Suprapubic skin (tissue), 4 donors: ENCODE measurements at places on chromosomes 2 and 18. TPM values are rescaled to one million over a fixed set of nuclear protein-coding genes. Genes with fewer than 3 reads are reported as not detected.
A peak's percentile ranks its signal among the peaks of the same experiment; 100 is the strongest.

- no peak overlapping the region for H3K27ac ChIP-seq
- no peaks in the 10 kb centered on the region for H3K4me1 ChIP-seq
- no peaks in the 10 kb centered on the region for H3K36me3 ChIP-seq
- H3K4me3 ChIP-seq, result no peak overlapping the region
Measured at GRCh38 chr2:177852389-177852788, 220.2 kb downstream of the PDE11A start.

- no peaks in the 10 kb centered on the region for H3K36me3 ChIP-seq
- peak overlapping the region; percentile 1 for H3K4me3 ChIP-seq
- peaks cover 33% of the 10 kb centered on the region for H3K4me1 ChIP-seq
Measured at GRCh38 chr2:238596571-238597551, 170.1 kb downstream of the ASB1 start.

GRCh38 chr2:240687045-240687740 is 4.5 kb upstream of the AQP12A start:
- no peak overlapping the region for H3K4me3 ChIP-seq
- no peaks in the 10 kb centered on the region for H3K4me1 ChIP-seq
- no peaks in the 10 kb centered on the region for H3K36me3 ChIP-seq
- DNase-seq, result no peak
- H3K27ac ChIP-seq, result no peak overlapping the region
- H3K27me3 ChIP-seq, result peaks cover 16% of the 10 kb centered on the region

DNA sequence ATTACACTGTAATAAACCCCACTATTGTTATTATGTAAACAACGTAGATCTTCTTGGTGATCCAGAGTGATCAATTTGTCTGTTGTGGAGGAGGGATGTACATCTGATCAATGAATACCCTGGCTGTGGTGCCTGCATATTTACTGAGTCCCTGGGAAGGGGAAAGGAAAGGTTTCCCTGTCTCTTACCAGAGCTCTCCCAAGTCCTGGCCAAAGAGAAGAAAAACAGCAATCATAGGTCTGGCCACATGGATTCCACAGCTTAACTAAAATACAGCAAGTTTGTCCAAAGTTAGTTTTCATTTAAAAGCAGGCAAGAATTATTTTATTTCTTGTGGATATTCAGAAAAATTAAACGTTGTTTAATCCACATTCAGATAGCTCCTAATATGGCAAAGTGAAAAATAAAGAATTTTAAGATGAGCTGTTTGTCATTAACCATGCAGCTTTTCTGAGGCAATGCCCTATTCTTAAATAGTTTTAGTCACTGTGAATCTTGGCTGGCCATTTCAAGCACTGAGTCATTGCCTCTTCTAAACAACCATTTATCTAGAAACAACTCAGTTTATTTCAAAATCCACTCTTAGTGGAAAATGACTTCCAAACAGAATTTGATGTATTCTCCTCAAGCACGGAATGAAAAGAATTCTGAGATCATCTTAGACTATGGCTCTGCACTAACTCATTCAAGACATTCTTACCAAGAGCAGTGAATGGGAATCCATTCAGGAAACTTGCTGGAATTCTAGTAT is 1004.4 kb upstream of the CDH2 start:
- no peaks in the 10 kb centered on the region for H3K27me3 ChIP-seq
- H3K27ac ChIP-seq, result peak overlapping the region; percentile 60
- H3K36me3 ChIP-seq, result no peaks in the 10 kb centered on the region

GRCh38 chr18:56575819-56576663 is 62.4 kb downstream of the TXNL1 start:
- no peak overlapping the region for H3K4me3 ChIP-seq
- H3K27me3 ChIP-seq, result no peaks in the 10 kb centered on the region
- H3K27ac ChIP-seq, result no peak overlapping the region
- no peaks in the 10 kb centered on the region for H3K36me3 ChIP-seq

DNA sequence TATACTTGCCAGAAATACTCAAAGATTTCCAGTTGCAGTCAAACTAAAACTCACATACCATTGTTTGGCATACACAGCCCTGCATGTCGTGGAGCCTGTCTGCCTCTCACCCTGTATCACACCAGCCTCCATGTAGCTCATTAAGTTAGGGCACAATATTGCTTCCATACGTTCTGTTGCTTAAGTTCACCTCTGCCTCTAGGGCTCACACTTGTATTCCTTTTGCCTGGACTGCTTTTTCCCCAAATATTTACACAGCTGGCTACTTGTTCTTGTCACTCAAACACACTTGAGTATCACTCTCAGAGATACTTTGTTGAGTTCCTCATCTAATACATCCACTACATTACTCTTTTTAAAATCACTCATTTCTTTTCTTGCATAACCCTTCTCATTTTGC is 83.1 kb downstream of the PTH2R start:
- no peak overlapping the region for H3K27ac ChIP-seq
- no peaks in the 10 kb centered on the region for H3K4me1 ChIP-seq
- no peak for DNase-seq
- no peaks in the 10 kb centered on the region for H3K27me3 ChIP-seq
- no peak overlapping the region for H3K4me3 ChIP-seq

- H3K36me3 ChIP-seq, result no peaks in the 10 kb centered on the region
- peaks cover 43% of the 10 kb centered on the region for H3K4me1 ChIP-seq
- no peak overlapping the region for H3K4me3 ChIP-seq
- no peak for DNase-seq
- no peaks in the 10 kb centered on the region for H3K27me3 ChIP-seq
Measured at GRCh38 chr2:111663471-111664274, 220.3 kb downstream of the ANAPC1 start.

- H3K36me3 ChIP-seq, result no peaks in the 10 kb centered on the region
- no peaks in the 10 kb centered on the region for H3K4me1 ChIP-seq
- H3K27me3 ChIP-seq, result no peaks in the 10 kb centered on the region
- no peak overlapping the region for H3K4me3 ChIP-seq
- DNase-seq, result no peak
- no peak overlapping the region for H3K27ac ChIP-seq
Measured at GRCh38 chr2:134782792-134783191, 55.6 kb upstream of the ACMSD start.

- no peak overlapping the region for H3K27ac ChIP-seq
- no peaks in the 10 kb centered on the region for H3K36me3 ChIP-seq
- peak; percentile 57 for DNase-seq
- H3K4me3 ChIP-seq, result no peak overlapping the region
Measured at GRCh38 chr18:46167971-46168370, 63.8 kb downstream of the HAUS1 start.

DNA sequence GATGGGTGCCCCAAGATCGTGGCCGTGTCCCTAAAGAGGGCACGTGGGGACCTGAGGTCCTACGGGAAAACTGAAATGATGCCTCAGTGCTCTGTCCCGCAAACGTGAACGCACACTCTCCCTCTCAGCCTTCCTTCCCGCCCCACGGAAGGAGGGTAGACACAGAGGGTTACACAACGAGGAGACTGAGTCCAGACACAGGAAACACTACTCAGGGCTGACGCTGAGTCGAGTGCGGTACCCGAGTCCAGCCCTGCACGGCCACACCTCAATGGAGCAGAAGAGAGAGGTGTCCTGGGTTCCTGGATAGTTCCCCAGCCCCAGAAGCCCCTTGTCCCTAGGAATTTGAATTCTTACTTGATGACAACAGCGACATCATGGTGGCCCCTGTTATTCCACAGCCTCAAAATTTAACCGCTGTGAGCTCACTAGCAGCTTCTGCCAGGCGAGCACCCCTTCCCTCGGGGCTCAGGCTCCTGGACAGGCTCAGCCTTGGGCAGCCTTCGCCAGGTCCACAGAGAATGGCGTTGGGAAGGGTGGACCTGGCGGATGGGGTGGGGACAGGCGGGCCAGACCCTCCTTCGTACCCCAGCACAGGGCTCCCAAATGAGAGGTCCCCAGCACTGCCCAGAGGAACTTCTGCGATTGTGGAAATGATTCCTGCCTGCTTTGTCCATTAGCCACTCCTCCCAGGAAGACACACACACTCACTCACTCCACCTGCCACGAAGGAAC is 980 bp upstream of the RNPEPL1 start:
- peak; percentile 76 for DNase-seq
- peaks cover 80% of the 10 kb centered on the region for H3K4me1 ChIP-seq
- no peaks in the 10 kb centered on the region for H3K27me3 ChIP-seq
- peaks cover 9% of the 10 kb centered on the region for H3K36me3 ChIP-seq
- peak overlapping the region; percentile 91 for H3K27ac ChIP-seq
- peak overlapping the region; percentile 61 for H3K4me3 ChIP-seq

GRCh38 chr2:86014493-86014892 is 91.2 kb downstream of the POLR1A start:
- no peak overlapping the region for H3K27ac ChIP-seq
- no peak overlapping the region for H3K4me3 ChIP-seq
- DNase-seq, result no peak
- no peaks in the 10 kb centered on the region for H3K36me3 ChIP-seq

- H3K4me3 ChIP-seq, result no peak overlapping the region
- H3K4me1 ChIP-seq, result peaks cover 24% of the 10 kb centered on the region
- H3K27me3 ChIP-seq, result no peaks in the 10 kb centered on the region
- DNase-seq, result no peak
Measured at GRCh38 chr18:76615065-76615733, 120.2 kb upstream of the ZNF516 start.

GRCh38 chr2:17830053-17831034 is 14.1 kb downstream of the MSGN1 start:
- H3K27ac ChIP-seq, result no peak overlapping the region
- H3K4me1 ChIP-seq, result peaks cover 7% of the 10 kb centered on the region
- peaks cover 3% of the 10 kb centered on the region for H3K27me3 ChIP-seq
- H3K36me3 ChIP-seq, result no peaks in the 10 kb centered on the region
- no peak for DNase-seq
- peak overlapping the region; percentile 27 for H3K4me3 ChIP-seq

GRCh38 chr2:43068631-43069517 is 157.5 kb downstream of the ZFP36L2 start:
- peaks cover 46% of the 10 kb centered on the region for H3K4me1 ChIP-seq
- DNase-seq, result no peak
- no peaks in the 10 kb centered on the region for H3K36me3 ChIP-seq
- no peaks in the 10 kb centered on the region for H3K27me3 ChIP-seq
- H3K4me3 ChIP-seq, result no peak overlapping the region

DNA sequence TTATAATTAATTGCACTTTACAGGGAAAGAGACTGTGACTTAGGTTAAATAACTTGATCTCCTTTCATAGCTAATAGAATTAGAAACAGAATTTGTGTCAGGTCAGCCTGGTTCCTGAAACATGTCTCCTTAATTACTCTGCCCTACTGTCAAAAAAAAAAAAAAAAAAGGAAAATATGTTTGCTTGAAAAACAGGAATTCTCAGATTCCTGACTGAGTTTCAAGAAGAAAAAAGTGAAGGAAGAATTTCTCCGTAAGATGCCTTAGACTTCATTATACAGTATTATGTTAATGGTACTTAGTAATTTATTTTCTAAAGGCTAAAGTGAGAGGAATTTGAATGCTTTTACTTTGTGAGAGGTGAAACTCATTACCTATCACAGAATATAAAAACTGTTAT is 118.4 kb upstream of the REG3G start:
- no peak overlapping the region for H3K27ac ChIP-seq
- no peaks in the 10 kb centered on the region for H3K27me3 ChIP-seq
- H3K4me1 ChIP-seq, result no peaks in the 10 kb centered on the region
- H3K36me3 ChIP-seq, result no peaks in the 10 kb centered on the region
- no peak for DNase-seq
- no peak overlapping the region for H3K4me3 ChIP-seq

- H3K4me3 ChIP-seq, result no peak overlapping the region
- no peaks in the 10 kb centered on the region for H3K27me3 ChIP-seq
- H3K36me3 ChIP-seq, result no peaks in the 10 kb centered on the region
- no peak for DNase-seq
Measured at GRCh38 chr18:76710646-76711520, 111.5 kb upstream of the ZNF236 start.

GRCh38 chr2:85935170-85935745 is 46.5 kb upstream of the ST3GAL5 start:
- DNase-seq, result no peak
- peaks cover 31% of the 10 kb centered on the region for H3K4me1 ChIP-seq

DNA sequence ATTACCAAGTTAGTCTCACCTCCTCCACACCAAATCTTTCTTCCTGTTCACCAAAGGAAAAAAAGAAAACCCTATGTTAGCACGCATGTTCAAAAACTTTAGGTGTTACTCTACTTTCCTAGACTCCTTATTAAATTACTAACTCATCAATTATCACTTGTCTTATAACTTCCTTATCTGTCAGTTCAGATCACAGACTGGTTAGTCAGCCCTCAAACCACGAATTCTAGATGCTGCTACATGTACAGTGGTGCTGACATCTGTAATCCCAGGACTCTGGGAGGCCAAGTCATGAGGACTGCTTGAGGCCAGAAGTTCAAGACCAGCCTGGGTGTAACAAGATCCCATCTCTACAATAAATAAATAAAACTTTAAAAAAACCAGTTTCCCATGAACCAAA is 3.5 kb downstream of the YWHAQ start:
- H3K27me3 ChIP-seq, result no peaks in the 10 kb centered on the region
- no peak overlapping the region for H3K27ac ChIP-seq
- no peak overlapping the region for H3K4me3 ChIP-seq
- DNase-seq, result no peak
- peaks cover 72% of the 10 kb centered on the region for H3K4me1 ChIP-seq

- peaks cover 10% of the 10 kb centered on the region for H3K27me3 ChIP-seq
- H3K27ac ChIP-seq, result no peak overlapping the region
- peaks cover 3% of the 10 kb centered on the region for H3K4me1 ChIP-seq
Measured at GRCh38 chr2:222194669-222195068, 104.1 kb downstream of the PAX3 start.

GRCh38 chr18:49628119-49628518 is 66.3 kb downstream of the LIPG start:
- H3K27me3 ChIP-seq, result no peaks in the 10 kb centered on the region
- peaks cover 7% of the 10 kb centered on the region for H3K4me1 ChIP-seq
- H3K27ac ChIP-seq, result no peak overlapping the region
- H3K36me3 ChIP-seq, result no peaks in the 10 kb centered on the region
- H3K4me3 ChIP-seq, result no peak overlapping the region

Gene COLEC12
- total RNA-seq, result 6.2 TPM

Gene BCS1L
- total RNA-seq, result 72.8 TPM

Gene EVX2
- not detected for total RNA-seq

Gene RAX
- not detected for total RNA-seq

Gene MAB21L4
- 97.5 TPM for total RNA-seq

Gene KHK
- total RNA-seq, result 3.6 TPM

Gene ALK
- not detected for total RNA-seq

Gene LCT
- total RNA-seq, result not detected

Gene PLGLB2
- total RNA-seq, result 0.57 TPM

Gene STAT4
- total RNA-seq, result 2.7 TPM

Gene AQP12B
- total RNA-seq, result not detected

Gene DTNA
- total RNA-seq, result 15.9 TPM

Gene IDH1
- total RNA-seq, result 38.4 TPM
